ENCODE measurements at places on chromosomes 16 and 17.

GRCh38 chr17:44971776-44972483, 3.8 kb upstream of the C1QL1 start:
- peak; percentile 71 for DNase-seq

DNA sequence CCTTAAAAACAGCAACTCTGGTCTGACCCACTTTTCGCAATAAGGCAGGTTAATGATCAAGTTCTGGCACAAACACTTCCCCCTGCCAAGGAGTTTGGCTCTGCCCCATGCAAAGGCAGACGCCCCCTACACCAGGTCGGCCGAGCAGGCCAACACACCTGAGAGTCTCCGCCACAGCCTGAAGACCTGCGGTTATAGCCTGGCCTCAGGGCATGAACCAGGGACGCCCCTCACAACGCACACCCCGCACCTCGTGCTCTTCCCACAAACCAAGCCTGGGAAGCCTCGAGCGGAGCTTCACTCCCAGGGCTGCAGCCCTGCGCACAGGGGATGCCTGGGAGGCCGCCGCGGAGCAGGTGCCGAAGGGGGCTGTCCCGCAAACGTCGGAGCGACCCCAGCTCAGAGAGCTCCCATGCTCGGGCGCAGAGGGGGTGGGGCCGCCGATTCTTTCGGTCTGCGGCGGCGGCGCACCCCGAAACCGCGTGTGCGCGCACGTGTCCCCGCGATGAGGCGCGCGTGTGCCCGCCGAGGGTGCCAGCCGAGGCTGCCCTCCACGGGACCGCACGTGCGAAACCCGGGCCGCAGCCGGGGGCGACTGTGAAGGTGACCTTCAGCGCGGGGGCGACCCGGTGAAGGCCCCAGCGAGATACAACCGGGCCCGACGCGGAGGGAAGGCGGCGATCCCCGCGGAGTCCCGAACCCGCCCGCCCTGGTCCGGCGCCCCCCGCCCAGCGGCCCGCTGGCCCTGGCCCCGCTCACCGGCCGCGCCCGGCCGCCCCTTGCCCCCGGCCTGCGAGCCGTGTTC, 559 bp downstream of the CLUH start:
- peak; percentile 64 for DNase-seq

DNA sequence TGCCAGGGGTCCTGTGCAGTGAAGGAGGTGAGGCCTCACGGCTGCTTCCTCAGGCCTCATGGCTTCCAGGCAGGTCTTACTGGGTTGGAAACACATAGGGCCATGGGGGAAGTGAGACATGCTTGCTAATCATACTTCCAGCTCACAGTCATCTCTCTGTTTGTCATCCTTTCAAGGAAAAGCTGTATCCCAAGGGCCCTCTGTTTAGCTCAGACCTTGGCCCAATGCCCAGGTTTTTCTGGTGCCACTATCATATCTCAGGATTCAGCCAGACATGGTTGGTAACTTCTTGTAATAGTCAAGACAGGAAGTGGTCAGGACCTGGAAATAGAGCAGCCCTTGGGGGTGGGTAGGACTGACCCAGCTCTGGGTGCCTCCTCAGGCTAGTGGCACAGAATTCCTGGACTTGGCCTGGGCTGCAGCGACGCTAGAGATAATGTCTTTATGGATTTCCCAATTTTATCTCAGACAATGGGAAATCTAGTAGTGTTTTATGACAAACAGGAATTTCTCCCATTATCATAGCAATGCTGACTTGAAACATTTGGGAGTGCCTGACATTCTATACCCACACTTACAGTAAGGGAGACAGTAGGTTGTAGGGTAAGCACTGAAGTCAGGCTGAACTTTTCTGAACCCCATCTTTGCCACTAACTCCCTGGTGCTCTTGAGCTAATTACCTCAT, 13.5 kb upstream of the ITGB3 start:
- no peak for DNase-seq

GRCh38 chr16:19967561-19967960, 82.9 kb upstream of the GPRC5B start:
- DNase-seq = no peak

DNA sequence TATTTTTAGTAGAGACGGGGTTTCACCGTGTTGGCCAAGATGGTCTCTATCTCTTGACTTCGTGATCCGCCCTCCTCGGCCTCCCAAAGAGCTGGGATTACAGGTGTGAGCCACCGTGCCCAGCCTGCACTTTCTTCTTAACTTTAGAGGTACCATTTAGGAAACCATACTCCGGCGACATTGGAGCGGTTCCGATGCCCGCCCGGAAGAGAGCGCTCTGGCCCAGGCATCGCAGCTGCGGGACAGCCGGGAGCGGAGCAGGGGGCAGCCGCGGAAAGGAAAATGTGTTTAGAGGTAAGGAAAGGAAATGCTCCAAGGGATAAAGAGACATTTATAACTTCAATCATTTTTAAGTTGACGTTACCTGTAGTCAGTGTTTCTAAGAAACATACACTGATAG, 6.0 kb upstream of the HS3ST3B1 start:
- no peak for DNase-seq

DNA sequence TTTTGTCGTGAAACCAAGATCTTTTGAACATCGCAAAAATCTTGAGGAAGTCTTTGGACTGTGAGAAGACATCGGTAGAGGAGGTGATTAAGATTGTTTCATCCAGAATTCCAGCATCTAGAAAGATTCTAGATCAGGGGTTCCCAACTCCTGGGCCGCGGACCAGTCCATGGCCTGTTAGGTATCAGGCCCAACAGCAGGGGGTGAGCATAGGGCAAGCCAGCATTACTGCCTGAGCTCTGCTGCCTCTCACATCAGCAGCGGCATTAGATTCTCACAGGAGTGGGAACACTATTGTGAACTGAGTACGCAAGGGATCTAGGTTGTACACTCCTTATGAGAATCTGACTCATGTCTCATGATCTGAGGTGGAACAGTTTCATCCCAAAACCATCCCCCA, 600.6 kb upstream of the CDH11 start:
- DNase-seq = no peak
